ENCODE measurements at places on chromosomes 5 and 9.

DNA sequence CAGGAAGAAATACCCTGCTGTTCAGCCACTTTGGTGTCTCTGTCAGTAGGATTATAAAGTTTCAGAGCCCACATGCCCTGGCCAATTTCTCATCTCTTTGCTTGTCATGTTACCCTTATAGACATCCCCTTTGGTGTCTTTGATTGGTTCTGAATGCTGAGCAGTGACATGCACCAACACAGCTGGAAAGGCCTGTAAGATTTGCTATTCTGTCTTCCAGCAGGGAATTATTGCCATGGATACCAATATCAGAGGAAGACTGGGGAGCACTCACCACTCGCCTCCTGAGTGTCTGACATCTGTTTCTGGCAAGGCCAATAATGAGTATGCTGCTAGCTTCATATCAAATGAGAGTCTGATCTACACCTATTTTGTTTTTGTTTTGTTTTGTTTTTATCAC, 34.4 kb downstream of the RAB3C start:
- no peak for DNase-seq

GRCh38 chr9:134663753-134664415, 22.3 kb downstream of the COL5A1 start:
- no peak for DNase-seq

DNA sequence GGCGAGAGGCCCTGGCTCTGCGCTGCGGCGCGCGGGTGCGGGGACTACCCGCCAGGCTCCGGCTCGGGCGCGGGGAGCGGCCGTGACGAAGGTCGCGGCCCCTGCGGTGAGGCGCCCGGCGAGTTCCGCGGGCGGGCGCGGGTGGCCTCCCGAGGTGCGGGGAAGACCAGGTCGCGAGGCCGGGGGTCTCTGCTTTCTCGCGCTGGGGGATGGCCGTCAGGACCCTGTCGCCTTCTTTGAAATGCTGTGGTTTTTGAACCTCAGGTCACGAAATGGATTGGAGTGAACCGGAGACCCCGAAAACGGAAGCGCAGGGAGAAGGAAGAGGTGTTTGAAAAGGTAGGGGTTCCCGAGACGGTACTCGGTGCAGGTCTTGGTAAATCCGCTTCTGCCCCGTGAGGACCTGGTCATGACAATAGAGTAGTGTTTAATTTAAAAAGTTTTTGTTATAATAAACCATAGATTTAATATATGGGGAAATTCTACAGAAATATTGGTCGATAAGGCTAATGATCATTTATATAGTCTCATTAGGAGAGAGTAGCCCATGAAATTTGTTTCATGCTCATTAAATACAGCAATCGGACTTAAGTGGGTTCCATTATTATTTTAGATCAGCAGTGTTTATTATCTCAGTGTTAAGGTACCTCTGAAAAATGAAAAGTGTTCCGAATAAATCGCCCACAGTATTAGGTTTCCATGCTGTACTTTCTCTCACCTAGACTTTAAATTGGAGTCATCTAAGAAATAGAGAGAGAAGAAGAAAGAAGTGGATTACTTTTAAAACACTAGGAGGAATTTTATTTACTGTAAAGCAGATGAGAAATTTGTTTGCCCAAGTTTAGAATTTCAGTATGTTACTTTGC, 279.0 kb downstream of the AOPEP start:
- DNase-seq = no peak

GRCh38 chr9:125099816-125100215, 43.5 kb downstream of the SCAI start:
- no peak for DNase-seq

DNA sequence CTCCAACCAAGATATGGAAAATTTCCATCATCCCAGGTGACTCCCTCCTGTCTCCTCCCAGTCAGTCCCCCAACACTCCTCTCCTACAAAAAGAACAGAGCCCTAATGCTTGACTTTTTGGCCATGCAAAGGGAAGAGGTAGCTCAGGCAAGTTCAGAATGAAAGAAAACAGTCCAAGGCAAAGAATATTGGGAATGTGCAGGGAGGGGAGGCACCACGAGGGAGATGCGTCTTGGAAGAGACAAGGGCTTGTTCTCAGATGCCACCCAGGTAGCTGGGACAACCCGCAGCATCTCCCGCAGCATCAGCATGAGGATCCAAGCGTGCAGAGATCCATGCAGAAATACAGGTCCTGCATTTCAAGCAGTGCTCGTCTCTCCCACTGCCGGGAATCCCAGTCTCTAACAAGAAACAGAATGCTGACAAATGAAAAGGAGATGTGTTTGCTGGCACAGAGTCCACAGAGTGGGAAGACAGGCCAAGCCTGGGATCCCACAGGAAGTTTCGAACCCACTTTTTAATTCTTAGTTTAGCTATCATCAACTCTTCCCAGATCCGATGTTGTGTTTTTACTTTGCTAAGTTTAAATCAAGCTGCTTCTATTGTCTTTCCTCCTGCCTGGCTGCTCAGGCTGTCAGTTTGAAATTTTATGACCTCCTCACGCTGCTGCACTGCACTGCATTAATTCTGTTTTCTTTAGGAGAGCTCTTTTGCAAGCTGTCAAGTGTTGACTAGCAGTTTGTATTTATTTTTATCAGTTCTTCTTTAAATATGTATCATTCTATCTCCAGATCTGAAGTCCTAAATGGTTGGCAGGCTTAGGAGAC, 86.8 kb upstream of the OSMR start:
- DNase-seq = no peak

All from foreskin keratinocyte (primary cell).